ENCODE measurements at places on chromosomes 2 and 18. TPM values are rescaled to one million over a fixed set of nuclear protein-coding genes. Genes with fewer than 3 reads are reported as not detected.
A peak's percentile ranks its signal among the peaks of the same experiment; 100 is the strongest.

Gene TBR1
- total RNA-seq = under 0.01 TPM

Gene SH3RF3
- 8.9 TPM for total RNA-seq

Gene ATOH8
- 21.5 TPM for total RNA-seq

Gene MAPRE3
- total RNA-seq = 0.64 TPM

Gene GAREM1
- 0.25 TPM for total RNA-seq

Gene C2orf80
- not detected for total RNA-seq

Gene C2orf66
- total RNA-seq = under 0.01 TPM

- DNase-seq = peak; percentile 98
Measured at GRCh38 chr18:13382366-13382953, 163.9 kb downstream of the LDLRAD4 start.

DNA sequence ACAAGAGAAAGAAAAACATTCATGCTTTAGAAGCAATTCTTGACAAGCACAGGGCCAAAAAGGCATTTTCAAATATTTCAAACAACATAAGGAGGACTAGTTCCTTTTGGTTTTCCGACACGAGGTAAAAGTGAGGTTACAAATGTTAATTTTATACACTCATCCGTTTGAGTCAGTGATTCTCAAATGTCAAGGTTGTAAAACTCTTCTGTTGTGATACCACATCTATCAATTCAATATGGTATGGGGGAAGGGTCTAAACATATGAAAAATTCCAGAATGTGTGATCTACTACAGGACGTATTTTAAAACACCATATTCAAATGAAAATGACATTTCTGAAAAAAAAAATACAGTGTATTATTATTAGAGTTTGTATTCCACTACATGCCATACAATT, 52.7 kb downstream of the TGIF1 start:
- no peak for DNase-seq

DNA sequence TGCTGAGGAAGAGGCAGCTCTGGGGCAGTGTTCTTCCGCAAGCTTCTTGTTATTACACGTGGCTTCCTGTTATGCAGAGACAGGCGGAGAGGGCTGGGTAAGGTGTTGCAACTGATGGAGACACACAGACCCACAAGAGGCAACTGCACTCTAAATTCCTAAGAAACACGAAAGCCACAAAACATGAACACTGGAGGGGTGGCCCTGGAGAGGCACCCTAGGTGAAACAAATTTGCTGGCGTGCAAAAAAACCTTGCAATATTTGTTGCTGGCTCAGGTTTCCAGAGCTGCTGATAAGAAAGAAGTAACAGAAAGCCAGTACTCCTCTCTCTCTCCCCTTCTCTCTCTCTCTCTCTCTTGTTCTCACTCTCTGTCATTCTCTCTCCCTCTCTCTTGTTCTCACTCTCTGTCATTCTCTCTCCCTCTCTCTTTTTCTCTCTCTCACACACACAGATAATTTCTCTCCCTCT, 31.8 kb downstream of the ARHGAP25 start:
- no peak for DNase-seq

- DNase-seq = no peak
Measured at GRCh38 chr2:195338856-195339255, 318.2 kb upstream of the SLC39A10 start.

GRCh38 chr2:232611559-232612218, 21.7 kb upstream of the EFHD1 start:
- no peak for DNase-seq

DNA sequence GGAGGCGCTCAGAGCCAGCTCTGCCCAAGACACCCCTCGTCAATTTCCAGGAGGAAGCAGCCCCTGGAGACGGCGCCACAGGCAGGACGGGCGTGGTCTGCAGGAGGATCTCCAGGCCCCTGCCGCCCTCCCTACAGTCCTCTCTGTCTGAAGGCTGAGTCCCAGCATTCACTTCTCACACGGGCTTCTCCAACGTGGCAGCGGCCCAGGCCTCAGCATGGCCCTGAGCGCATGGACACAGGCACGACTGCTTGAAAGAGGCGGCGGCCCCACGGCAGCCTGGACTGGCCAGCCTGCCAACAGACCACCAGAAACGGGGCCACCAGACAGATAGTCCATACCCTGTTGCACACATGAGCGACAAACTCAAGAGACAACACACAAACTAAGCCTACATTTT, 23.3 kb downstream of the SDC1 start:
- no peak for DNase-seq

DNA sequence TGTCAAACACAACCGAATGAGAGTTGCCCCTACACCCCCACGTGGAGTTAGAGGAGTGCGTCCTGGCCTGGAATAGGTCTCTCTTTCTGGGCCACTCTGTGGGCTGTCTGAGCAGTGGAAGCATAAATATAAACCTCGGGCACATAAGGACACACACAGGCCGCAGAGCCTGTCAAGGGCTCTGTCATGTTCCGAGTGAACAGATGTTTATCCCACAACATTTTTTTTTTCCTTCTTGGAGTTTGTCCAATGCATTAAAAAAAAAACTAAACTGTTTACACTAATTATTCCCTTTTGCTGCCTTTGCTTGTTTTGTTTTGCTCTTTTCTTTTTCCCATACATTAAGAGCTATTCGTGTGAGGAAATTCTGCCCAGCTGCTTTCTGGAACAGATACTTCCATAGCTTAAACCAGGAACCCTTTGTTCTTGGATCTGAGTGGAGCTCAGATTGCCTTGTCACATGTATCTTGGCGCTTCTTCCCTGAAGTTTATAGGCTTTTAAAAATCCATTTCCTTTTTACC, 228.3 kb upstream of the FOSL2 start:
- DNase-seq = no peak

- peak; percentile 96 for DNase-seq
Measured at GRCh38 chr2:217903859-217904613, 98.8 kb downstream of the TNS1 start.

DNA sequence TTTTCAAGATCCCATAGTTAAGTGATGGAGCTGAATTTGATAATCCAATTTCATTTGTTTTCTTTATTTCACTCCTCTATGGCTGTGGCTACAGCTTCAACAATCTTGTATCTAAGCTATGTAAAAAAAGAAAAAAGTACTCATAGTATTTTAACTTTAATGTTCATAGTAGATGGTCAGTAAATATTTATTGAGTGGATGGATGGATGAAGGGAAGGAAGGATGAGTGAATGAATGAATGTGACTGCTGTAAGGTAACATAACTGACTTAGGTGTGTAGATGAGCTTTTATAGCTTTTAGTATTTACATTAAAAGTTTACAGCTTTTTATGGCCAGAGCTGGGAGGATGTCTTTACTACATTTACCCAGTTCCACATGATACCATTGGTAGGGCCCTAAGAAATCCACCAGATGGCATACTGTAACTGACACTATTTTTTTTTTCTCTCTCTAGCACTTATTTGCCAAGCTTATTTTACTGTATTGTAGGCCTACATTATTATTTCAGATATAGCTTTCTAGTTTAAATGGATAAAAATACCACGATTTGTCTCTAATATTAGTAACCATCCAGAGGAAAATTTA, 13.4 kb upstream of the HRH4 start:
- DNase-seq = no peak

- no peak for DNase-seq
Measured at GRCh38 chr2:19815746-19816145, 86.0 kb downstream of the TTC32 start.

GRCh38 chr2:29068513-29068912, 5.8 kb downstream of the PCARE start:
- no peak for DNase-seq

GRCh38 chr2:238777369-238778067, 70.4 kb upstream of the TWIST2 start:
- no peak for DNase-seq

- no peak for DNase-seq
Measured at GRCh38 chr18:49023271-49023937, 72.6 kb upstream of the SMAD7 start.

- peak; percentile 21 for DNase-seq
Measured at GRCh38 chr2:230739961-230740360, 27.3 kb downstream of the CAB39 start.

- DNase-seq = no peak
Measured at GRCh38 chr2:183164650-183165015, 40.4 kb downstream of the NUP35 start.

- peak; percentile 79 for DNase-seq
Measured at GRCh38 chr2:39642051-39642718, 23.5 kb upstream of the TMEM178A start.

- no peak for DNase-seq
Measured at GRCh38 chr2:189628817-189629530, 32.3 kb upstream of the ASNSD1 start.
